ENCODE measurements at places on chromosomes 3 and 15.

- DNase-seq: no peak
Observed at GRCh38 chr3:117688583-117688982, 979.0 kb downstream of the TUSC7 start.

GRCh38 chr3:52250122-52250521 lies 4.6 kb downstream of the PPM1M start:
- DNase-seq: no peak

DNA sequence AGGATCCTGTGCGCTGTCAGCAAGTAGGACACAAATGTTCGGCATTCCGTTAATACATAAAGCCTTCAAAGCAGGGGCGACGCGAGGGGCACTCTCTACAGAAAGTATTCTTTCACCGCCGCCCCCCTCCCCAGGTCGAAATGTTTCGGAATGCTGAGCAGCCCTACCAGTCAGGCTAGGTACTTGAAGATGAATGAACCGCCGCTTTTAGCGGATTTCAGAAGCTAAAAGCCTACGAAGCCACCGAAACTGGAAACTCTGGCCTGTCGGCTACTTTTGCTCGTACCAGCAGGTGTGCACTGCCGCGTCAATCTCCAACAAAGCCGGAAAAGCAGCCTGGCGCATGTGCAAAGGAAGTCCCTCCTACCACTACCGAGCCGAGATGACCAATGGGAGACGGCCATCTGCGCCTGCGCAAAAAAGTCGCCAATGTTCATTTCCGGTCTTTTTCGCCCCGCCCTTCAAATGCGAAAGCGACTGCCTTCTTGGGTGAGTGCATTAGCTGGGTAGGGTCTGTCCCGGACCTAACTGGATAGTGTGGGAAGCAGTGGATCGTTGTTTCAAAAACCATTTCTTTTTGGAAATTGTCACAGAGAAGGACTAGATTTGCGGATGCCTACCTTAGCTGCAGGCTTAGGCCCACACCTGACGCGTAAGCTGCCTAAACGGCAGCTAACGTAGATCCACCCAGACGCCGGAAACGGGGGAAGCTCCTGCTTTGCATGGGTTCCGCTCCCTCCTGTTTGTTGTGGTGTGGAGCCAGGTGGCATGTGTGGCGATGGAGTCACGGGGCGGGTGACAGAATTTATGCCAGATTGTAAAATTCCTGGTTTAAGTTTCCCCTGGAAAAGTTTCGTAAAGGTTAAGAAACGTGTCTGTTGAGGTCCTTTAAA lies at the start of gene WDR5B:
Gene WDR5B, minus strand, starts transcription at position 301 of the 893 bp plus-strand sequence. CDS start 534 bp downstream, outside the sequence.
- peak; percentile 99 for DNase-seq

DNA sequence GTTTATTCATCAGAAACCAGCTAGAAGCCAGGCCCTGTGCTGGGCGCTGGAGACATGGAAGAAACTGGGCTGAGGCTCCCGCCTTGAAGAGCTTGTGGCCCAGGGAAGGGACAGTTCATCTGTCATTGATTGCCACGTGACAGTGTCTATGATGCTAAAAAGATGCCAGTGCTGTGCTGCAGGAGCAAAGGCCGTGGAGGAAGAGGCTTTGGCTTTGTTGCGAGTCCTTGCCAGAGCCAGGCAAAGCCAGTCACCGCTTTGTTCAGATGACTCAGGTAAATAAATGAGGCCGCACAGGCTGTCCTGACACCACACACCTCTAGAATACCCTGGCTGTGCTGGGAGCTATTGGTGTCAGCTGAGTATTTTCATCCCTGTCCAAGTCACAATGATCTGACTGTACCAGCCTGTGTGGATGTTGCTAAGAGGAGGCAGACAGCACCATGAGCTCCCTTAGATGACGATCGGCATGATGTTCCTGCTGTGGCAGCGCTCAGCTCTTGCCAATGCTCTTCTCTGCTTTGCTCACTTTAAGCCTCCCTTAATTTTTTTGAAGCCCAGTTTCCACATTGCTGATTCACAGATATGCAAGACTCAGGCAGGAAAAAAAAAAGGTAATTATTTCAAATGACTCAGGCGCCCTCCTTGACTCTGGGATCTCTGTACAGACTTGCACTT lies 77.5 kb downstream of the CCNL1 start:
- DNase-seq: no peak

DNA sequence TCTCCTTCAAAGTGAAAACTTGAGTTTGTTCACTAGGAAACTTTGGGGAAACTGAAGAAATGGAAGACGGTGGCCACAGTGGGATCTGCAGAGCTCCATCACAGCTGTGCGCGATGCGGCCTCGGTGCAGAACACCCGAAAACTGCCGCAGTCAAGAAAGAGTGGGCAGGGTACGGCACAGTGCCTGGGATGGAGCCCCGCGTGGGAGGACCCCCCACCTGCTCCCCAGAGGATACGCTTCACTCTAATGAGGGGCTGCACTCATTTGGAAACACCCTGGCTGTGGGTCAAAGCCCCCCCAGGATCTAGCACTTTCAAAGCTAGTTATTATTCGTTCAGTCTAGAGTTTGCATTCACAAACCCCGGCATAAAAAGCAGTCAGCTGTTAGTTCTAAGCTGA lies 9.5 kb downstream of the ADAMTS17 start:
- no peak for DNase-seq

DNA sequence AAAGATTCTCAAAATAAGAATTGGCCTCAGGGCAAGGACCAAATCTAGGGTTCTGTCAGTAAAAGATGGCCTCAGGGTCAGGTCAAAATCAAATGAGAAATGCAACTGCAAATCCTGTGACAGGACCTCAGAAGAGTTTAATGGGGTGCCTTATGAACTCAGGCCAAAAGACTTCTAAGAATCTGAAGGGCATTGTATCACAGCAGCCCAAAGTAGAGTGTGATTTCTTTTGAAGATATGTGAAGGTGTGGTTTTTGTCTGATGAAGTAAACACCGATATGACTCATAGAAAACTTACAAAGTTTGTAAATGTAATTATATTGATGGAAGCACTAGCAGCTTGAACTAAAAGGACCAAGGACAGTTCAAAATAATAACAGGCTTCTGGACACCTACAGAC lies 966.1 kb downstream of the AGBL1 start:
- DNase-seq: no peak
